Stimulated activated CD8-positive, alpha-beta memory T cell treated with anti-CD3 and anti-CD28 coated beads, Interleukin-2, amount 100 ng/mL, for 1 hour (primary cell): ENCODE measurements at places on chromosomes 1 and 21.

DNA sequence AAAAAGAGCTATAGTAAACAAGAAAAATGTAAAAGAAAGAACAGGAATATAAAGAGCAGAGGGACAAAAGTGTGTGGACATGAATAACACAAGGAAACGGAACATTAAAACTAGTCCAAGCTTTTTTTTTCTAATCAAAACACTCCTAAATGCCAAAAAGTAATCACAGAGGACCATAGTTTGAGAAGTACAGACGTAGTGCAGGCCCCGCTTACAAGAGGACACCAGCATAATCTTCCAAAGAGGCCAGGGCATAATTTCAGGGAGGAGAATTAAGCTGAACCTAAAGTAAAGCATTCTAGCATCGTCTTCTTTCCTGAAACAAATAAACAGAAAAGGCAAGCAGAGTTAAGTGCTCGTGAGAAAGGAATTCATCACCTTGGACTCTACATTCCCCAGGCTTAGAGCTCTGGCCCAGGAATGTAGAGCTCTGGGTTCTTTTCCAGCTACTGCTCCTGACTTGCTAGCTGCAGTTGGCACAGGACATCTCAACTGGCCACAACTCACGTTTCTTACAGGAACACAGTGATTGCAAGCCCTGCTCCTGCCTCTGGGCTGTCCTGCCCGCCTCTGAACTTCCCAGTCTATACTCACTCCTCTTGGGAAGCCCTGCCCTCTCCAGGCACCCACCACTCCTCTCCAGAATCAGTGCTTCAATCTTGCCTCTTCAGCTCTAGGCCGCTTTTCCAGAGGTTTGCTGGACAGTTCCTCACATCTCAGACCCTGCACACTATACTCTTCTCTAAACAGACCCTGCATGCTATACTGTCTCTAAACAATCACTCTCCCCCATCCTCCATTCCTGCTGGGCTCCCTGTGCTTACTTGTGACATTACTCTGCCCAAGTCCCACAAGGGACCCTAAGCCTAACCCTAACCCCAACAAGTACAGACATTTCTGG lies 9.8 kb downstream of the RGS8 start:
- DNase-seq, result no peak

DNA sequence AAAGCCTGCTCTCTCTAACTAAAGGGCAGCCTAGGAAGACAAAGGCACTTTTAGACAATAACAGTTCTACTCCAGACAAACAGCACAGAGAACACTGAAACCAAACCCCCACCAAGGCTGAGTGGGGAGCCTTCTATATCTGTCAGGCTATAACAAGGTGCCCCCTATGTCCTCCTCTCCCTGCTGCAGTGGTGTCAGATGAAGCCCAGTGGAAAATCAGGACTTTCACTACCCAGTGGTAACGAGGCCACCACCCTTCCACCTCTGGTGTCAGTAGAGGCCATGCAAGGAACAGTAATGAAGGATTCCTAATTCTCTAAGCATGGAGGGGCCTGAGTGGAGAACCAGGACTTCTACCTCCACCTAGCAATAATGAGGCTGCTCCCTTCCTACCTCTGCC lies 83.7 kb downstream of the ZSWIM5 start:
- no peak for DNase-seq

GRCh38 chr1:203454986-203455471 lies 20.6 kb upstream of the PRELP start:
- DNase-seq, result no peak

DNA sequence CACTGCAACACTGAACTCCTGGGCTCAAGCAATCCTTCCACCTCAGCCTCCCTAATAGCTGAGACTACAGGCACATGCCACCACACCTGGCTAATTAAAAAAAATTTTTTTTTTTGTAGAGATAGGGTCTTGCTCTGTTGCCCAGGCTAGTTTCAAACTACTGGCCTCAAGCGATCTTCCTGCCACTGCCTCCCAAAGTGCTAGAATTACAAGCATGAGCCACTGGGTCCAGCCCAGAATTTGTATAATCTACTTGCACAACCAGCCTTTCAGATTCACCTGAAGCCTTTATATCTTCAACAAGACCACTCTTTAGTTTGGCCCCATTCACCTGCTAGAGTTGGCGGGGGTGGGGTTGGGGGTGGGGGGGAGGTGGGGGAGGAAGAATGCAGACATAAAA lies 181.7 kb upstream of the LMO4 start:
- no peak for DNase-seq

- no peak for DNase-seq
Measured at GRCh38 chr1:219419065-219419464, 193.8 kb downstream of the ZC3H11B start.

DNA sequence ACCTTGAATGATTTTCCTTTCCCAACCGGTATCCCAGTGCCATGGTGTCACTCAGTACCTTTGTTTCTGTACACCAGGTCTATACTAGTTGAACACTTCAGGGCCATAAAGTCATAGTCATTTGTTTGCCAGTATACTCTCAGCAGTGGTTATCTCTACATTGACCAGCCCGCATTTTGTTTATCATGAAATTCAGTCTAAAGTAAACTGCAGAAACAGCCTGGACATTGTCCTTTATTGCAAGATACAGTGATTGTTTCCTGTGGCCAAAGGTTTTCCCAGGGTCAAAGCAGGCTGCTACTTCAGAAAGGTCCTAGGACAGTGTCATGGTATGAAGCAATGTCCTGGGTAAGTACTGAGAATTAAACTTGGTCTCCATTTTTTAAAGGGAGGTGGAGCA lies 407.4 kb downstream of the RWDD3 start:
- DNase-seq, result no peak

DNA sequence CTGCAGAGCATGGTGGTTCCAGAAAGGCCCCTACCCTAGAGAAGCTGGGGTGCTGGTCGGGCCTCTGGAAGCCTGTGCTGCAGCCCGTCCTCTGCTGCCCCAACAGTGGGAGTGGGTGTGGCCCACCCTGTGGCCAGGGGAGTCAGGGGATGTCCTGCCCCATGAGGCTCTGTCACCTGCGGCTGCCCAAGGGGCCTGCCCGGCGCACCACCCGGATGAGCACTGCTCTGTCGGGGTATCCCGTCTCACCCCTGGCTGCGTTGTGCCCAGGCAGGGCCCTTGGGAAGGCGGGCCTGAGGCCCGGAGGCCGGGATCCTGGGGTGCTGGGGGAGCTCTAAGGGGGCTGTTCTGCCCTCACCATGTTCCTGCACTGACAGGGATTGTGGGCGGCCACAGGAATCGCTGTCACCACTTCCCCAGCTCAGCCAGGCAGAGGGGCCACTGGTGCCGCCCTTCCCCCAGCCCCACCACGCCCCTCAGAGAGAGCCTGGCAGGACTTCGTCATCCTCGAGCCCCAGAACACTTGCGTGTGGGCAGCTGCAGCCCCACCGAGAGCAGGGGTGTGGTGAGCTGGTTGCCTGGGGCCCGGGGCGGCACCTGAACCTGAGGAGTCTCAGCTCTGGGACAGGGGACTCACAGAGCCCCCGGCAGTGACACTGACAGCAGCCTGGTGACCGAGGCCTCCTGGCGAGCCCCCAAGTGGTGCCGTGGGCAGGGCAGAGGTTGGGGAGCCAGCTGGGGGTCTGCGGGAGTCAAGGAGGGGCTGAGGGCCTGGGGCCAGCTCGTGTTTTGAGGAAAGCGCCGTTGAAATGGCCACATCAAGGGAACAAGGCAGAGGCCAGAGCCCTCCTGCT lies 20.2 kb downstream of the PANK4 start:
- no peak for DNase-seq

DNA sequence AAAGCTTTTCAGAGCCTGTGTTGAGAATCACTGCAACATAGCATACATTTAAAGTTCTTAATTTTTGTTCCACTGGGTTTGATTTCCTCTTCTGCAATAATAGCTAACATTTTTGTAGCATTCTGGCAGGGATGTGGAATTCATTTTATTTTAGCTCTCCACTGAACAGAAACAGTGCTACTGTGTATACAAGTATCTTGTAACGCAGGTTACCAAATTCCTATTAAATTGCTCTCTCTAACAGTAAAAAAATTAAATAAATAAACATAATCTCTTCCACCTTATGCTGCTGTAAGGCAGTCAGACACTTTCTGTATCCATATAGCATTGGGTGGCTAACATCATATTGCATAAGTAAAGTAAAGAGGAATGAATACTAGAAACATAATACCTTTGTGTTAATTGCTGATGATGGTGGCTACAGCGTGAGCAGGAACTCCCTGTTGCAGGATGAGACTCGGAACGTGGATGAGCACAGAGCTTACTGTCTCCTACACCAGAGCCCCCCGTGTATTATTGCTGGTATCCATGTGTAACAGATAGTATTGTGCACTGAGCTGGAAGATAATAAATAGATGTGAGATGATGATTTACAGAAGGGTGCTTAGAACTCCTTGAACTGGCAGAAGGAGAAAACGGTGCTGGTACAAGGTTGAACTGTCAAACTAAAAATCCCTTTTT lies 276.9 kb upstream of the SNX7 start:
- DNase-seq, result no peak

- DNase-seq, result no peak
Measured at GRCh38 chr1:37399205-37399604, 75.2 kb upstream of the ZC3H12A start.

GRCh38 chr1:210124736-210125135 lies 107.9 kb upstream of the SERTAD4 start:
- no peak for DNase-seq

DNA sequence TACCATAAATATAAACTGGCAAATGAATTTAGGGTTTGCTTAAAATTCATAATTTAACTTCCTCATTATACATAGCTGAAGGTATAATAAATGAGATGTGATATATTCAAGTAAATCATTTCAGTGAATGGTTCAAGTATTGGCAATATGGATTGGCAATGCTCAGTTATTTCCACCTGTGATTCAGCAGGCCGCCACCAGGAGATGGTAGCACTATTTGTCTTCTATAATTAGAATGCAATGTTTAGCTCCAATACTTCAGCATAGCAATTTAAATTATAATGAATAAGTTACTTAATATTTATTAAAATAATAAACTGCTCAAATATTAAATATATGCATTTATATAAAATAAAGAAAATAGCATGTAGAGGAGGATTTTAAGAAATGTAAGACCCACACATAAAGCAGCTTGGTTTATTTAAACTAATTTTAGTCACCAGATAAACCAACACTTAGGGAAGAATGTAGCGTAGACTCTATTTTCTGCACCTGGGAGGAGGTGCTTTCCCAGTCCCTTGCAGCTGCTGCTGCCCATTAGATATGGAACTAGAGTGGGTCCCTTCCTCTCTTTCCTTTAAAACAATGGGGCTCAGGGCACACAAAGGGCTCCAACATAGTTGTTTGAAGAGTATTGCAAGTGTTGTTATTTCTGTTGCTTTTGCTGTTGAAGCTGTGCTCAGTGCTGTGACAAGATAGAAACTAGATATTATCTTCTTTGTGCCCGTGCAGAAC lies 62.1 kb downstream of the PLPPR4 start:
- no peak for DNase-seq

- DNase-seq, result no peak
Measured at GRCh38 chr1:229295745-229296144, 24.8 kb downstream of the RAB4A start.

DNA sequence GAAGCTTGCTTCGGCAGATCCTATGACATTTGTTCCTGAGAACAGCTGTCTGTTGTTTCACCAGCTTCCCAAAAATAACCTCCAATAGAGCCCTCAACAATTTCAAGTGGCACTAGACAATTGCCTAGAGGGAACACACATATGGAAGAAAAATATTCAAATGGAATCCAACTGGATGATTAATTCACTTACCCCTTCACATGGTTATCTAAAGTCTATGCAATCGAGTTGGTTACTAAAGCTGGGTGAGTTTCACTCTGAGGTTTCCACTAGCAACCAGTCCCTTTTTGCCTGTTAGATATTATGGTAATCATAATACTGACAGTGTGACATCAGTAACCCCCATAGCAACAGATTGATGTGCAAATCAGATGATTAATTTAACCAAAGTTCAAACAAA lies at the start of gene LEMD1:
TSS of gene LEMD1 (minus strand) at position 259 of the 400 bp plus-strand sequence. CDS start 1,520 bp downstream, outside the sequence.
- DNase-seq, result no peak

DNA sequence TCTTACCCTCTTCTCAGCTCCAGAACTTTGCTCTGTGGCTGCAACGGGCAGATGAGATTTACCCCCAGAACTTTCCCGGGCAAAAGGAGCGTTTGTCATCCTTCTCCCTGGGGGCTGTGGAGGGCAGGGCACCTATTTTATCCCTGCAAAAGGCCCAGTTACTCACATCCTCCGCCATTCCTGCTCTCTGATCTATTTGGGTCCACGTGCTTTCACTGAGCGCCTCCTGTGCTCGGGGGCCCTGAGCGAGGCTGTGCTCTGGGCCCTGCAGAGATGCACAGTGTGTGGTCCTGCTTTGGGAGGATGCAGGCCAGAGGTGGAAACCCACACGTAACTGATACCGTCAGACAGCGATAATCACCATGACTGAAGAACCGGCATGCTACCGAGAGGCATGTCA lies 2.4 kb upstream of the CSMD2 start:
- DNase-seq, result no peak

DNA sequence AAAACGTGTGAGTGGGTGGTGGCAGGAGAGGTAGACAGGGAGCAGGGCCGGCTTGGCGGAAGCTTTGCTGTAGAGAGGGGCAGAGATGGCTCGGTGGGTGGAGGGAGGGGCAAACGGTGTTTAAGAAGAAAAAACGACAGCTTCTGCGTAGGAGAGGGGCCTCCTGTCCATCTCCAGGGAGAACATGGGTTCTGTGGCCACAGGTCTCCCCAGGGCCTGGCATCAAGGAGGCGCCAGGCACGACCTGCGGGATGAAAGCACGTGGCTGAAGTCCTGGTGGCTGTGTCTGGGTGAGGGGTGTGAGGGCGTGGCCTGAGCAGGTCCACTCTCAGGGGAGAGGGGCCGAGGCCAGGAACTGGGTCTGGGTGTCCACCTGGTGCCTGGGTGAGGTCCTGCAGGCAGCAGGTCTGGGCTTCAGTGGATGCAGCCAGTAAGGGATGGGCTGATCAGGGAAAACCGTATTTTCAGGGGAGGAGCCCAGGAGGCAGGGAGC lies 940 bp upstream of the PRKCZ start:
- DNase-seq, result no peak

GRCh38 chr1:242065813-242066212 lies 66.9 kb upstream of the MAP1LC3C start:
- no peak for DNase-seq

- no peak for DNase-seq
Measured at GRCh38 chr1:22709227-22709626, 1.4 kb upstream of the EPHB2 start.
